Dermis blood vessel endothelial cell (primary cell): ENCODE measurements at places on chromosomes 5 and 9. TPM values are rescaled to one million over a fixed set of nuclear protein-coding genes. Genes with fewer than 3 reads are reported as not detected.

- DNase-seq = peak; percentile 34
Observed at GRCh38 chr9:112174965-112175795, at the start of gene SUSD1. SUSD1 (minus strand) TSS chr9:112175297; CDS start chr9:112175235, 62 bp downstream.

GRCh38 chr5:74257645-74258313, 382.7 kb downstream of the ENC1 start:
- no peak for DNase-seq

- DNase-seq = no peak
Observed at GRCh38 chr5:11851416-11851815, 52.8 kb downstream of the CTNND2 start.

DNA sequence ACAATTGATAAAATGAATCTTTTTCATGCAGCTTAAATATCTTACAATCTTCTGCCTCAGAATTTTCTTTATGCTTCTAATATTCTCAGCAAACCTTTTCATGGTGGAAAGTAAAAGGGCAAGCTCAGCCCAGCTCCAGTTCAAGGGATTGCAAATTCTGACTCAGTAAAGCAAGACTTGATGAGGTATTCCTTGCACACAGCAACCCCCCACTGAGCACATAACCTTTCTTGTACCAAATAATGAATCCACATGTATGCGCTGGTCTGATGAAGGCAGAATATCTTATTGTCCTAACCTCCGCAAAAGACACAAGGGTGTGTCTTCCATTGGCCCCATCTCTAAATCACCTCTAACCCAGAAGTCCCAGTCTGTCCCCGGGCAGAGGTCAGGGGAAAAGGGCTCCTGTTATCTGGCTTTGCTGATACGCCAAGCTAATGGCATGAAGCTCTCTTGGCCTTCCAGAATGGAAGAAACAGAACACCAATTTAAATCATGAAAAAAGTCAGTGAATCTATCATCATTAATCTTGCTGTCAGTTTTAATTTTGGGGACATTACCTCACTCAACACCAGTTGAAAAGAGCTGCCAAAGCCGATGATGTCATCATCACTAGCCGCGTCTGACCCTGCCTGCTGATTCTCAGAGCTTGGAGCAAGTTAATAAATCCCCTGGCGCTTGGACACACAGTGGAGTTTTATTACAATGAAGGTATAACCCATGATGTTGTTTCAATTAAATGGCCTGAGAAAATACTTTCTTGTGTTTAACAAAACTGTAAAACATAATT, 592.5 kb upstream of the CLINT1 start:
- DNase-seq = no peak

DNA sequence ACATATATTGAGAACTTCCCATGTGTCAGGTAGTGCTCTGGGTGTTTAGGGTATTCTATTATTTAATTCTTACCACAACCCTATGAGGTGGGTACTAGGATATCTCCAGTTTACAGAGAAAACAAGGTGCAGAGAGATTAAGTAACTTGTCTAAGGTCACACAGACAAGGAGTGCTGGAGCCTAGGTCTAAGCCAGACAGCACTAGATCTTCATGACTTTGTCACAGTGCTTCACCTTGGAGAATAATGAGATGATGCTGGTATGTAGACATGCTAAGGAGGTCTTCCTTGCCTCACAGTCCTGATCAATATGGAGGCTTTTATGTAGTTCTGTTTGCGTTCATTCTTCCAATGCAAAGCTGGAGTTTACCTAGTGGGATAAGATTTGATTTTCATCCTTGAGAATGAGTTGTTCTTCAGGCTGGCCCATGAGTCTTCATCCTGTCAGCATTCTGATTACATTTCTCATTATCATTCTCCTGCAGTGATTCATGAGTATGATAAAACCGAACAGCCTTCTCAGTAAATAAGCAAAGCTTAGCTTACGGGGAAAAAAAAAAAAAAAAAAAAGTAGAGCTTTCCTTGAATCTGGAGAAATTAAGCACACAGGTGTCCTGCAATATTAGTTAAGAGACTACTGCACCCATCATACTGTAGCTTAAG, 176.3 kb downstream of the C9orf152 start:
- DNase-seq = peak; percentile 85

DNA sequence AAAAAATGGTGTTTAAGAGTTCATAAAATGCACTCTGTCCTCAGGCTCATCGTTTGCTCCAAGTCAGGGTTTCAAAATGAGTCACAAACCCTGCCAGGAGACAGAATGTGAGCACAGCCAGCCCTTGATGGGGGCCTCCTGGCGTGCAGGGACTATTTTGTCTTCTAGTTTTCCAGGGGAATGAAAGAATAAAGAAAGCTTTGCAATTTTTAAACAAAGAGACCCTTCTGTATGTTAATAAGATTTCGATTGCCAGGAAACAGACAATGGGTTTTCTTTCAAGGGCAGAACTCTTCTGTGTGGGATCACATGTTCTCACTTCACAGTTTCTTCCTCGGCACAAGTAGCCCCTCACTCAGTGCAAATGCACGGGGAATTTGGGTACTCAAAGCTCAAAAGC, 121.4 kb upstream of the C6 start:
- DNase-seq = no peak

DNA sequence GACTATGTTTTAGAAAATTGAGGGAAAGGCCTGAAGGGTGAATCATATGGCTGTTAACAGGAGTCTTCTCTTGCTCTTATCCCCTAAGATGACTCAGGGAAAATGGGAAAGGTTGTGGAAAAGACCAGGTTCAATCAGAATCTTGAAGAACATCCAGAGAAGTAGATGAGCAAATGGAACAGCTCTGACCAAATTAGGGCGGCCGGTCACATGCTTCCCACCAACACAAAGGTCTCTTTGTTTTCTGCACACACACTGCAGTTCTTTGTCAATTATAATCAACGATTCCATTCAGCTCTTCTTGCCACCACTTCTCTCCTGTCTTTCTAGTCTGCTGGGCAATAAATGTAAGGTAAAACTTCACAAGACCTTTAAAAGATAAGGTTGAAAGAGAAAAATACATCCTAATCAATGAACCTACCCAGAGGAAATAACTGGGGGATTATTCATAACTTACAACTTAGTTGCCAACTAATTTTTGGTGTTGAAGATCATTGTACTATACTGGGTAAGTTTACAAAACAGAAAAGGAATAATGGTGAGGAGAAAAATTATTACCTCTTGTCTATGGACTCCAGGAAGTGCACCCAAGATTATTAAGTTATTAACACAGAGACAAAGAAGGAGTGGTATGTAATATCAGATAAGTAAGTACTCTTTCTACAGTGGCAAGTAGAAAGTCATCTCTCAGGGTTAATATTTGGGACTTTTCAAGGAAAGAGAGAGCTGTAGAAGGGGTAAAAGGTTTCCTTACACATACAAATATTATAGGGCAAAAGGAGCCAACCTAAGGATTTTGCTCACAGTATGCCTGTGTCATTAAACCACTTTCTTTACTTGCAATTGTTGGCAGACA, 441.9 kb upstream of the PIK3R1 start:
- DNase-seq = peak; percentile 4

DNA sequence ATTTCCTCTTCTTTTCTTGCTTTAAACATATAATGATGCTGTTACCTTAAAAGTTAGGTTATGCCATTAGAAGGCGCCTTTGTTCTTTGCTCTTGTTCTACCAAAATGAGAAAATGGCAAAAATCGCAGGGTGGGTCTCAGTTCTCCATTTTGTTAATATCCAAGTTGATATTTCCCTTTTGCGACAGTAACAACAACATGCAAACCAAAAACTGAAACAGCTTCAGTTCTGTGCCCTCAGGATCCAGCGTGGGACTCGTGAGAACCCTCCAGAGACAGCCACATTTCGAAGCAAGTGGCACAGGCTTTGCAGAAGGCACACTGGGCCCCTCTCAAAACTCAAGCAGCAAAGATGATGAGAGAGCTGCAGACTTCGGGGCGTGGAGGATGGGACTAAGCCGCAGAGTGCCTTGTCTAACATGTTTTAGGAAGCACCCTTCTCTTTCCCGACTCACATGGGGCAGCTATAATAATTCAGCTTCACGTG, 33.0 kb upstream of the LCP2 start:
- DNase-seq = no peak

DNA sequence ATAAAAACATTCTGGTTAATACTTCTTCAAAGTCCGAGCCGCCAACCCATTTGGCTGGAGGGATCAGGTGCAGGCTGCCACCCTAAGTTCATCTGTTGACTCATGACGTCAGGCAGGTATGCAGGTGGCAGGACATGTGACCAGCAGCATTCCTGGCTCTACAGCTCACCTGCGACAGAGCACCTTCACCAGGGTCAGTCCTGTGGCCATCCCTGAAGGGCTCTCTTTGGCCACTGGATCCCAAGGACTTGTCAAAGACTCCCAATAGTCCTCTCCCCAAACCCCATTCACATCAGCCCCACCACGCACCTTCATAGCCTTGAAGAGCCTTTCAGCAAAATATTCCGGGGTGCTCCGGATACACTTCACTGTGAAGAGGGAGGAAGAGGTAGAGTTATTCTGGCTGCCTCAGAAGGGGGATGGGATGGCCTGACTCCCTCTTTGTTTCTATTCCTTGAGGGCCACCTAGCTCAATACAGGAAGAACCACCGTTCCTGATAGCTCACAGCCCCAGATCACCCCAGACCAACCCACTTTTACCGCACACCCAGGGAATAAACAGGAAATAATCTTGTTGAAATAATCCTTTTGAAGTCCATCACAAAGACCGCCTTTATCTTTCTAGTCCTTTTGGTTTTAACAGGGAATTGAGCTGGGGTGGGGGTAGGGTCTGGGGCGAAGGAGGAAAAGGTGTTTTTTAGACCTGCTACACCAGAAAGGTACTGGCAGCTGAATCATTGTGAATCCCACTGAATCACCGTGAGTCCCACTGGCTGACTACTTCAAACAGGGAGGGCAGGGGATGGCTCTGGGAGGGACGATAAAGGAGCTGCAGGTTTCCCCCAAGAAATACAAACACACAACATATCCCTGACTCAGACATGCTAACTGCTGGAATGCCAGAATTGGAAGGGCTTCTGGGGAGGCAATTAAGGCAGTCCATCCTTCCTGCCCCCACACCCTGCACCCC, 26.4 kb downstream of the ANXA6 start:
- no peak for DNase-seq

DNA sequence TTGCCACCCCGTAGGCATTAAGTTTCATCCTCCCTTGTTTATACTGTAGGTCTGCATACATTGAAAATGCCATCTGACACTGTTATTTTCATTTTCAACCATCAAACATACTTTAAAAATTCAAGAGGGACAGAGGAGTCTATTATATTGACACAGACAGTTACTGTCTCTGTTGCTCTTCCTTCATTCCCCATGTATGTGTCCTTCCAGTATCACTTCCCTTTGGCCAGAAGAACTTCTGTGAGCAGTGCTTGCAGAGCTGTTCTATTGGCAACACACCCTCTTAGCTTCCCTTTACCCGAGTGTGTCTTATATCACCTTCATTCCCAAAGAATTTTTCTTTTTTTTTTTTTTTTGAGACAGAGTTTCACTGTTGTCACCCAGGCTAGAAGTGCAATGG, 42.8 kb downstream of the RASGEF1C start:
- DNase-seq = no peak

GRCh38 chr5:174444479-174445188, 279.7 kb upstream of the MSX2 start:
- no peak for DNase-seq

DNA sequence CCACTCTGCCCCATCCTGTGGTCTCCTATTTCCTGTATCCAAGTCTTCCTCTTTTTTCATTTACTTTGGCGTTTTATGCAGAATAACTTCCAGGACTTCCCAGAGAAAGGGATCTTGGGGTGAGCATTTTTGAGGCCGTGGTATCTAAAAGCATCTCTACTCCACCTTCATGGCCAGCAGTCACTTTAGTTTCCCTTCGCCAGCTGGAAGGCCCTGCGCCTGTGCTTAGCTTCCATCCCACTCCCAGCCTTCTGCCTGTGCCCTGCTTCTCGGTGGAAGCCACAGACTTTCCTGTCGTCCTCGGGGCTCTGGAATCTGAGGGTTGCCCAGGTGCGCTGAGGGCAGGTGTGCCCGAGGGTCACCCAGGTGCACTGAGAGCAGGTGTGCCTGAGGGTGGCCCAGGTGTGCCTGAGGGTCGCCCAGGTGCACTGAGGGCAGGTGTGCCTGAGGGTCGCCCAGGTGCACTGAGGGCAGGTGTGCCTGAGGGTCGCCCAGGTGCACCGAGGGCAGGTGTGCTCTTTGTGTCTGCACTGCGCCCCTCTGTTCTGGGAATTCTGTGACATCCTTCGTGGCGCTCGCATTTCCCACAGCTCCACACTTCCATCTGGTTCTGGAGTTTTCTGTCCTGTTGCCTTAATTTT, 32.4 kb upstream of the LRRC14B start:
- DNase-seq = no peak

GRCh38 chr5:72637058-72637457, 129.8 kb upstream of the ZNF366 start:
- DNase-seq = no peak

DNA sequence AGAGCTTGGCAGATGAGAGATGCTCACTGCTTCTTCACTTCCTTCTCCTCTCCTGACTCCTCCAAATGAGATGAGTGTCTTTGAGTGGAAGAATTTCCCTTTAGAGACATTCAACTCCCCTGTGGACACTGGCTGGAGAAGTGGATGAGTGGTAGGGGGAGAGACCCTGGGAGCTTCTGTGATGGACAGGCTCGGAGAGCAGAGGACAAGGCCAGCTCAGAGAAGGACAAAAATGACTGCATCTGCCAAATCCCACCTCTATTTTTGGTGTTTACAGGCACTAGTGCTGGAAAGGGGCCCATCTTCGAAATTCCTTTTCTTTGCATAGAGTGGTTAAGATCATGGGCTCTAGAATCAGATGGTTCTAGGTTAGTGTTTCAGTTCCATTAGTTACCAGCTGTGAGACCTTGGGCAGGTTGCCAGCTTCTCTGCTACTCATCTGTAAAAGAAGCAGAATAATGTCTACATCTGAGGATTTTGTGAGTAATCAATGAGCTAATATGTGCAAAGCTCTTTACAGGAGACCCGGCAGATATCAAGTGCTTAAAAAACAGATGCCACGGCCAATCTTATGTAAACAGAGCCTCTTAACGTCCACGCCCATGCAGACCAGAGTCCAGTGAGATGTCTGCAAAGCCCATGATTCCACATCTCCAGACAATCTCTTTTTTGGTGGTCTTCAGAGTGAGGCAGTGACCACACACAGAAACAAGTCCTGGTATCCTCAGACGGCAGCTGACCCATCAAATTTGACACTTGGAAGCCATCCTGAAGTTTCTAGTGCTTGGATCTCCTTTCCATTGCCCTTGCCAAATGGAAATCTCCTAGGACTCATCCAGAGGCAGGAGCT, 13.6 kb upstream of the COL27A1 start:
- no peak for DNase-seq

- DNase-seq = peak; percentile 37
Observed at GRCh38 chr9:125428060-125428901, 166.7 kb downstream of the GAPVD1 start.

DNA sequence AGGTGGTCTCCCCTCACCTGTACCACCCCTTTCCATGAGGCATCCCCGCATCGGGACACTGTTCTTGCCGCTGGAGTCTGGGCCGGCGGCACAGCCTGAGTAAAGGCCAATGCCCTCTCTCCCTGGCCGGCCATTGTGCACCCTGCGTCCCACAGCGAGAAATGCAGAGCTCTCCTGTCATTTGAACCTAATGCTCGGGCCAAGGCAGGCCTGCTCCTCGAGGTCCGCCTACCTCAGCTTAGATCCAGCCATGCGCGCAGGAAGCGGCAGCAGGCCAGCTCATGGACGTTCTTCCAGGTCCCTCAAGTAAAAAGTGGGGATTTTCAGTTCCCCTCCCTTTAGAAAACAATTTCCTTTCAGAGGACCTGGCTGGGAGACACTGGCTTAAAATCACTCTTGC, 135.0 kb downstream of the HSD17B3 start:
- DNase-seq = no peak

MAP1B gene
- total RNA-seq = 134 and 182 TPM in 2 replicates

GPR151 gene
- total RNA-seq = not detected in 2 replicates

WWC1 gene
- 1.1 and 26.2 TPM in 2 replicates for total RNA-seq
